Activated CD4-positive, alpha-beta T cell treated with anti-CD3 and anti-CD28 coated beads, Interleukin-2, amount 50 U/mL, for 4 hours (primary cell): ENCODE measurements at places on chromosomes 2 and 18.
A peak's percentile ranks its signal among the peaks of the same experiment; 100 is the strongest.

DNA sequence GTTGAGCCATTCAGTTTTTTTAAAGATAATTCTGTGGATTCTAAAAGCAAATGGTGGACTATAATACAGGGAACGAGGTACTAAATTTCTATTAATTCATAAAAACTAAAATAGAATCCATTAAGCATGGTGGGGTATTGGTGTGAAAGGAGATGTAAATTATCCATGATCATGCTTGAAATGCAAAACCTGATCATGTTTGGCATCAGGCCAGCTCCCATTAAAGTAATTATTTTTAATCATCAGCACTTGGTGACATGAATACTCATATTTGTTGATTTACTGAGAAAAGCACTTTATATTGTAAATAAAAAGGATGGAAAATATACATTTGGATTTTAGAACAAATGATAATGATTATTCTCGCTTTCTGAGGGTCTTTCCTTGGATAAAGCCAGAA lies 232.3 kb upstream of the MEIS1 start:
- no peak for DNase-seq

GRCh38 chr2:69683170-69683971 lies 39.8 kb upstream of the AAK1 start:
- no peak for DNase-seq

GRCh38 chr2:119536707-119537106 lies 7.5 kb upstream of the CFAP221 start:
- no peak for DNase-seq

DNA sequence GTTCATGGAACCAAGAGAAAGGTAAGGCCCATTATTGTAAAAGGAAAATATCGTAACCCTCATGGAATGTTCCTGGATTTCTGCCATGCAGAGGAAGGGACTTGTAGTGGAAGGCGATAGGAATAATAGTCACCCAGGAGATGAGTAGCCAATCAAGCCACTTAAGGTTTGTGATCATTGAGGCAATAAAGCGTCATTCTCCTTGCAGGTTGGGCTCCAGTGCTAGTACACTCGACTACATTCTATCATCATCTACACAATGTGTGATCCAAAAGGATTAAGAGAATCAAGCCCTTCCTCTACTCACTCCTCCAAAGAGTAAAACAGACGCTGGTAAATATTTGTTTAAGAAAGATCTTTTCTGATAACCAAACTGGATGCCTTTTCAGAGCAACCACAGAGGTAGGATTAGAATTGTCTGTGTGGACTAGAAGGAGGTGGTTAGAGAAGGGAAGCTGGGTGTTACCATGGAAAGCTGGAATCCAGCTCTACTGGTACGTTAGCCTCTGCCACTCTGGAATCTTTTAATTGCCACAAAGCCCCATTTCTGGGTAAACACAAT lies 245.7 kb downstream of the IKZF2 start:
- DNase-seq: no peak

DNA sequence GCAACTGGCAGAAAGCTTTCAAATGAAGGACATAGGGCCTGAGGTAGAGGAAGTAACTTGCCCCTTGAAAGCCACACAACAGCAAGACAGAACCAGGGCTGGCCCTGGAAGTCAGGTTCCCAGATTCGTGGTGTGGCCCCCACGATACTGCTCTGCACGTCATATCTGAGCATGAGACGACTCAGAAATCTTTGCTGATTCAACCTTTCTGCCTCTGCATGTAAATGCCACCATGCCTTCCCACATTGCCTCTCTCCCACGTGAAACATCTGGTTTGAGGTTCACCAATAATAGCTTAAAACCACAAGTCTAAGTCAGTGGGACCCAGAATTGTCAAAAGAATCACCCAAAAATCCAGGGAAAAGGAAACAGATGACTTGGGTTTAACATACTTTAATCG lies 214.0 kb upstream of the TRIB2 start:
- DNase-seq: peak; percentile 34

DNA sequence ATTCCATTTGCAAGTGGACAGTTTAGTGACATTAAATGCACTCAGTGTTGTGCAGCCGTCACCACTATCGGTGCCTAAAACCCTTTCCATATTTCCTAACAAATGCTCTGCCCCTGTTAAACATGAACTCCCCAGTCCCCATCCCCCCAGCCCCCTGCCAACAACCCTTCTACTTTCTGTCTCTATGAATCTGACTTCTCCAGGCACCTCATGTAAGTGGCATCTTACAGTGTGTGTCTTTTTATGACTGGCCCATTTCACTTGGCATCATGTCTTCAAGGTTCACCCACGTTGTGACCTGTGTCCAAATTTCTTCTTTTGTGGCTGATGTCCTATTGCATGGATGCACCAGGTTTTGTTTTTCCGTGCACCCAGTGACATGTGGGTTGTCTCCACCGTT lies 140.9 kb upstream of the GPC1 start:
- no peak for DNase-seq

DNA sequence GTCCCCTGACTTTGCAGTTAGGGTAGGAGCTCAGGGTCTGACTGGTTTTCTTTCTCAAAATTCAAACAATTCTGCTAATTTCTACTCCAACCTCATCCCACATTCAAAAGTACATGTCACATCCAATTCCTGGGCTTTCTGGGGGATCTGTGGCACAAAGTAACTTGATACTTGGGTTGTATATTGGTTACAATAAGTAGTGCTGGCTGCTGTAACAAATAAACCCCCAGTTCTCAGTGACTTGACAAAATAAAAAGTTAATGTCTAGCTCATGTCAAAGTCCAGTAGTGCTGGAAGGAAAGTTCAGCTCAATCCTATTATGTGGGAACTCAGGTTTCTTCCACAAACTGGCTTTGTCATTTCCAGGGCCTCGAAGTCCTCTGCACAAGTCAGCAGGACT lies 23.1 kb downstream of the LGALSL start:
- no peak for DNase-seq
